MM.1S (cell line): ENCODE measurements at places on chromosomes 3 and 15.
A peak's percentile ranks its signal among the peaks of the same experiment; 100 is the strongest.

DNA sequence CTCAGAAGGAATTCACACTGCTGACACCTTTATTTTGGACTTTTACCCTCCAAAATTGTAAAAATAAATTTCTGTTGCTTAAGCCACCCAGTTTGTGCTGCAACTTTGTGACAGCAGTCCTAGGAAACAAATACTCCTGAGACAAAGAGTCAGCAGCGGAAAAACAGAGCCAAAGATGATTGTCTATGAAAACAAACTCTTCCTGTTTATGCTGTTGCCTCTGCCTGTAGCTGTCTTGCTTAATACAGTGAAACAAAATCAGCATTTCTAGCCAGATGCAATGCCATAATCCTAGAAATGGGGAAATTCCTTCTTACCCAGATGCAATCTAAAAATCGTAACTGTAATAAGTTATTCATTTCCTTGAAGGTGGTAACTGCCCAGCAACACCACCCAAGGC lies 387.5 kb upstream of the ATP11B start:
- DNase-seq, result no peak

GRCh38 chr3:20194793-20195460 lies 8.9 kb upstream of the SGO1 start:
- no peak for DNase-seq

DNA sequence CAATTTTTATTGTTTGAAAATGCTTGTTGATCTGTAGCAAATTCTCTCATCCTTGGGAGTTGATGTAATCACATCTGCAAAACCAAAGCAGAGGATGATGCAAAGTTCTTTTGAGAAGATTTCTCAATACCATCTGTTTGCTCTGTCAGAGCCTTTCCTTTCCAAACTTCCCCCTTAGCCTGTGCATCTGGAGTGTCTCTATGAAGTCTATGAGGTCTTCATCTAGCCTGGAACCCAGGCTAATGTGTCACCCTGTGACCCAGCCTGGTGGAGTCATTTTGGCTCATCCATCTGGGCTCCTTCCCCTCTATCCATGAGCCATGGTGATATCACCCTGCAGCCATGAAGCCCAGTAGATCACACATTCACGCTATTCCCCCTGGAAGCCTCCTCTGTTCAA lies 123.2 kb upstream of the SLC7A14 start:
- no peak for DNase-seq

- DNase-seq, result no peak
These were observed 52.1 kb downstream of the MYZAP start for GRCh38 chr15:57643826-57644225.

DNA sequence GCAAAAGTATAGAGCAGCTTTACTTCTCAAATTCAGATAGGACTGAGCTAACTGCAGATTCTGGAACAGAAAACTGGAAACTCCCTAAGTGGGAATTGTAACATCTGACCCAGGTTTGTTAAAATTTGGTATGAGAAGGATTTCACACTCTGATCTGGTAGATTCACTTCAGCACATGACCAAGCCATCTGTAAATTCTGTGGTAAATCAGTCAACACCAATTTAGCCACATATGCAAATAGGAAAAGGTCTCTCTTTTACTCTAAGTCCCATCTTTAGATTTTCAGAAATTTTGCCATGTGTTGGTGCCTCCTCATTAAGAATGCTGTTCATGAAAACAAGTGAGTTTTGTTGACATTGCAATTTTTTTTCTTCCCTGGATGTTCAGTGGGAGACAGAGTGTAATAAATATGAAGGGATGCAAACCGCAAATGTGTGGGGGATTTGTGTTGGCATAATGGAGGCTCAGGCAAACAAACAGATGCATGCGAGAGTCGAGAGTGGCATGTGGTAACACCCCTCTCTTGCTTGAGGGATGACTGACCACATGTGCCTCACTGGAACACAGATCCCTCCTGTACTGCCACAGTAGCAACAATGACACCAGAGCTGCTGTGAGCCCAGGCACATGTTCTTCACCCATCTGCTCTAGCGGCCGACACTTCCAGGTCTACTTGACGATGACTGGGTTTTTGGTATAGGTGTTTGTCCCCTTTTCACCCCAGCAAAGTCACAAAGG lies 146.6 kb downstream of the FEZF2 start:
- peak; percentile 37 for DNase-seq

GRCh38 chr3:157542711-157543500 lies 39.7 kb upstream of the VEPH1 start:
- DNase-seq, result no peak

GRCh38 chr3:45007091-45007490 lies 19.0 kb upstream of the CLEC3B start:
- DNase-seq, result no peak

- peak; percentile 26 for DNase-seq
These were observed 95.7 kb upstream of the SLC24A5 start for GRCh38 chr15:48025118-48025517.

DNA sequence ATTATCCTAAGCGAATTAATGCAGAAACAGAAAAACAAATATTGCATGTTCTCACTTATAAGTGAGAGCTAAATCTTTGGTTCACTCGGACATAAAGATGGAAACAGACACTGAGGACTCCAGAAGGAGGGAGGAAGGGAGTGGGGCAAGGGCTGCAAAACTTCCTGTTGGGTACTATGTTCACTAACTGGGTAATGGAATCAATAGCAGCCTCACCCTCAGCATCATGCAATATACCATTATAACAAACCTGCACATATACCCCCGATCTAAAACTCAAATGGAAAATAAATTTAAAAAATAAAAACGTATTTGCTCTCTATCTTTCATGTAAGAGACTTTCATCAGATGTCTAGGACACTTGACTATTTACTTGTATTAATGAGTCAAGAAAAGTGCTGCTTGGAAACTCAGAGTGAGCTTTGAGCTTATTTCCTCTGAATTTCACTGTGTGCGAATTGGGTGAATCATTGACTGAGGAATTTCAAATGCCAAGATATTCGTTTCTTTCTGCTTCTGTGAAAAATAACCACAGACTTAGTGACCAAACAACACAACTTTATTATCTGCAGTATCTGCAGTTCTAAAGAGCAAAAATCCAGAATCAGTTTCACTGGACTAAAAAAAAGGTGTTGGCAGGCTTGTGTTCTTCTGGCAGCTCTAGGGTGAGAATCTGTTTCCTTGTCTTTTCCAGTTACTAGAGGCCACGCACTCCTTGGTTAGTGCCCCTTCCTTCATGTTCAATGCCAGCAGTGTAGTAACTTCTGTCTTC lies 18.4 kb downstream of the TM4SF18 start:
- DNase-seq, result no peak

DNA sequence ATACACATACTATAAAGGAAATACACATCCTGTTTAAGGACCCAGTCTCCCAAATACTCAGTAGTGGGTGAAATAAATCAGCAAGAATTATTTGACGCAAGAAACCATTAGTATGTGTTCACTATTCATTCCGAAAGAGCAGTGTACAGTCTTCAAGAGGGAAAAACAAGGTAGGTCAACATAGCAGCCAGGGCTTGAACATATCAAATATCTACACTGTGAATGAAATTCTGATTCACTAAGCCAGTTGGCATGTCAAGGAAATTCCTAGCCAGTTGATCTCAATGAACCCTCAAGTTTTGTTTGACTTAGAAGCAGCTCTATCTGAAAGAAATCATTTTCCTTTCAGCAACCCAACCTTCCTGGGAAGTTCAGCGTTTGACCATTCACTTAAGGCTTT lies 99.0 kb downstream of the CNTN3 start:
- DNase-seq, result no peak

DNA sequence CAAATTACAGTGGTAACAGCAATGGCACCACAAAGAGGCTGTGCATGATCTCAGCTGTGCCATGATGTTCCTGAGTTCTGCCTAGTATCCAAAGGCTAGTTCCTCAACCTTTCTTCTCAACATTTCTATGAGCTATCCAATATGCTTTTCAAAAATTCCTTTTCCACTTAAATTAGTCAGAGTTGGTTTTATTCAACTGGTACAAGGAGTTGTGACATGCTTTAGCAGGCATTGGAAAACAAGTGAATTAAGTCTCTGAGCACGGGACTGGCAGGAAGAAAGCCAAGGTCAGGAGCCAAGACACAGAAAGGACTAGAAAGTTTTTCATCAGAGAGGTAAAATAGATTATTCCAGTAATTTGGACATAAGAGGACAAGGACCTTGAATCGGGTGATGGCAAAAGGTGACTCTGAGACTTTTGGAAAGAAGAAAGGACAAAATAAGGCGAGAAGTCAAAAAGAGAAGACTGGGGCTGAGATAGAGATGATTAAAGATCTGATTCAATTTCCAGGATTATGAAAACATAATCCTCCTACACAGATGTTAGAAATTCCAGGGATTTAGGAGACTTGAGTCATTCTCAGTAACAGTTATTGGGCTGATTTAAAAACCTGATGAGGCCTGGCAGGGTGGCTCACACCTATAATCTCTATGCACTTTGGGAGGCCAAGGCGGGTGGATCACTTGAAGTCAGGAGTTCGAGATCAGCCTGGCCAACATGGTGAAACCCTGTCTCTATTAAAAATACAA lies 36.1 kb downstream of the PBRM1 start:
- no peak for DNase-seq
